ENCODE measurements at places on chromosomes 2 and 18.
A peak's percentile ranks its signal among the peaks of the same experiment; 100 is the strongest.

DNA sequence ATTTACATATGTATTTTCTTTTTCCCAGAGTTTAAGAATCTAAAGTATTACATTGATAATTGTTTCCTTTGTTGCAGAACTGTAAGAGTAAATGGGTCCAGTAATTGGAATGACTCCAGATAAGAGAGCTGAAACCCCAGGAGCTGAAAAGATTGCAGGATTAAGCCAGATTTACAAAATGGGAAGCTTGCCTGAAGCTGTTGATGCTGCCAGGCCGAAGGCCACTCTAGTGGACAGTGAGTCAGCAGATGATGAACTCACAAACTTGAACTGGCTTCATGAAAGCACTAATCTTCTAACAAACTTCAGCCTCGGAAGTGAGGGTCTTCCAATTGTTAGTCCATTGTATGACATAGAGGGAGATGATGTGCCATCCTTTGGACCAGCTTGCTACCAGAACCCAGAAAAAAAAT is 183.8 kb upstream of the STON1 start:
- peak; percentile 22 for DNase-seq

GRCh38 chr2:114049826-114050225 is 159.9 kb downstream of the ACTR3 start:
- no peak for DNase-seq

DNA sequence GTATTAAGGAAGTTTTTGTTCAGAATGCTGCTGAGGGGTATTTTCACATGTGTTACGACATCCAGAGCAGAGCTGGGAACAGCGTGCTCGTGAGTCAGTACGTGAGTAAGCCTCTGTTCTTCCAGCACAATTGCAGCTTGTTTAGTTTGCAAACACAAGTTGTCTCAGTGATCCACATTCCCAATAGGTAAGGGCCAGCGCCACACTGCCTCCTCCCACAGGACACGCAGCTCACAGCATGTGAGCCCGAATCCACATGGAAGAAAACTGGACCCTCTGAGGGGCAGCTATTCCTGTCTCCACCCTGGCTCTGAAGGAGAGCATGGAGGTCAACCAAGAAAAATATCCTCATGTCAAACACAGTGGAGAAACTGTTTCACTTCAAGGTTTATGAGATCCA is 173.9 kb upstream of the PID1 start:
- peak; percentile 36 for DNase-seq

- DNase-seq = no peak
Measured at GRCh38 chr2:157233506-157233905, 24.0 kb upstream of the GALNT5 start.

GRCh38 chr2:199940373-199940772 is 14.9 kb downstream of the TYW5 start:
- no peak for DNase-seq

DNA sequence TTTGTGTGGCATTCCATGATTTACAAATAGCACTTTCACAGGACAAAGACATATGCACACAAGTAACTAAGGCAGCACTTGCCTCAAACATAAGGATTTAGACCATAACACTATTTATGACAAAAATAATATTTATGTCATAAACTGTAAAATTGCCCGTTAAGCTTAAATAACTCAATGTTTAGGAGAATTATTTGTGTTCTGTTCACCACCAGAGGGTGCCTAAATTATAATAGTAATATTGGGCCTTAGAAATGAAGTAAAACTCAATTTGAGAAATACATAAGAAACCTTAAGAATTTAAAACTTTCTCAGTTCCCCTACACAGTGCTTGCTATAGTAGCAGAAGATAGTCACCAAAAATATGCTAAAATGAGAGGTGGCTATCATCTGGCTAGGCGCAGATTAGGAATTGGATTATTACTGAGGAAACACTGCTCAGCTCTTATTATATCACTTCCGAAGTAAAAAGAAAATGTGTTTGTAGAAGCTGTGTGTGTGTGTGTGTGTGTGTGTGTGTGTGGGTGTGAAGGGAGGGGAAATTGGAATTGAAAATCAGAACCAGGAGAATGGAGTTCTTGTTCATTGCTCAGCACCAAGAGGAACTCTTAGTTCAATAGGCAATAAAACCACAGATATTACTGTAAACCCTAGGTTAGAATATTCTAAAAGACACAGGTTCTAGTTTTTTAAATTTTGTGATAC is 4.9 kb upstream of the CHN1 start:
- no peak for DNase-seq

DNA sequence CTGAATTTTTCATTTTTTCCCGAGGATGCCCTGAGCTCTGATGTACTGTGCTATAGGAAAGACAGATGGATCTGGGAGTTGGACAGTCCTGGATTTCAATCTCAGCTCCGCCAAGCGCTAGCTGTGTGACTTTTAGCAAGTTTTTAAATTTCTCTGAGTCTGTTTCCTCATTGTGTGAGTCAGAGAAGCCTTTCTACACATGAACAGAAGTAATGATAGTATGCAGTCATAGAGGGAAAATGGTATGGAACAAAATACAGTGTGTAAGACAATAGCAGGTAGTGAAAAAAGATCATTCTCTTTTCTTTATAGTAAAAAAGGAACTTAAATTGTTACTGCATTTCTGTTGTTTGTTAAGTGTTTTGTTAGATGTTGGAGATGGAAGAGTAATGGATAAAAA is 52.4 kb upstream of the PPM1B start:
- DNase-seq = no peak

- DNase-seq = peak; percentile 58
Measured at GRCh38 chr18:48003426-48004349, 73.2 kb upstream of the SMAD2 start.

Measured in femur (tissue), 1 donor.